CD4-positive, alpha-beta T cell treated with Interleukin-15 for 4 hours (primary cell): ENCODE measurements at places on chromosomes 12 and 14.

GRCh38 chr14:75165586-75166391, 10.6 kb downstream of the TMED10 start:
- no peak for DNase-seq

DNA sequence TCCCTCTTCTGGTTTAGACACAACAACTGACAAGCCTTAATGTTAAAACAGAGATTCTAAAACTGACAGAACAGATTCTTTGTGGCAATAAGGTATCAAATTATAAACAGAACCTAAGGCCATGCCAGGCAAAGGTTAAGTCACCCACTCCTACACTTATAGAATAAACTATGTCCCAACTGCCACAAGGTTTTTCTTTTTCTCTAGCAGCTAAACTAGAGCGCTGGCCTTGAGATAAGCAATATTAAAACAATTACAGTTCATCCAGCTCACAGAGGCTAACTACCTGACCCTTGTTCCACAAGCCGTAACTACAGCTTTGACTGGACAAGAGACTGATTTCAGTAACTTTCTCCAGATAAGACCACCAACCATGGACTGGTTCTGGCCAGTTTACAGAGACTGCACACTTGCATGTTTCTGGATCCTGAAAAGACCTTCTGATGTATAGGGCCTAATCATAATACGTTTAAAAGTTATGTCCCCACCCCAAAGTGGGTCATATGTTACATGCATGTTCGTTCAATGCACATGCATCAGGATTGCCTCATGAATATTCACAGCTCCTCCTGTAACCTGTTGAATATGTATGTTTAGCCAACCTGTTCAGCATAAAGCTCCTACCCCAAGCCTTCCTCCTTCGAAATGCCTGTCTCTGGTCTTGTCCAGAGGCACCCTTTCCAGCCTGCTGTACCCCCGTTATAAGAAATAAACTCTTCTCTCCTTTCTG, 61.9 kb upstream of the VASH1 start:
- no peak for DNase-seq

- DNase-seq: no peak
These were observed 11.0 kb upstream of the OAS2 start for GRCh38 chr12:112967306-112967705.

DNA sequence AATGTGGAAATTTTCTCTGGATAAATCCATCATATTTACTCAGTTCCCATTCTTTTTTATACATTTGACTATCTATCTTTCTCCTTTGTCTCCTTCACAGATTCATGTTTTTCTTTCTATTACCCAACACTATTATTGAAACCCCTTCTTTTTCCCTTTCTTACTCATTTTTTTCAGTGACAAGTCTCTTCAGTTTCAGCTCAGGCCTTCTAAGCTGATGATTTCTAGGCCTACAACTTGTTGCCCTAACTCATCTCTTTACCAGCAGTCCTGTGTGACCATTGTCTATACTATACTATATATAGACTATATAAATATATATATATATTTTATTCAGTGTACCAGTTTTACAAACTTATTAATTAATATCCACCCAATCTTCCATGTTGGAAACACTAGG, 31.8 kb downstream of the SLC16A7 start:
- DNase-seq: no peak

- no peak for DNase-seq
These were observed 894.9 kb downstream of the VRK1 start for GRCh38 chr14:97692084-97692483.

DNA sequence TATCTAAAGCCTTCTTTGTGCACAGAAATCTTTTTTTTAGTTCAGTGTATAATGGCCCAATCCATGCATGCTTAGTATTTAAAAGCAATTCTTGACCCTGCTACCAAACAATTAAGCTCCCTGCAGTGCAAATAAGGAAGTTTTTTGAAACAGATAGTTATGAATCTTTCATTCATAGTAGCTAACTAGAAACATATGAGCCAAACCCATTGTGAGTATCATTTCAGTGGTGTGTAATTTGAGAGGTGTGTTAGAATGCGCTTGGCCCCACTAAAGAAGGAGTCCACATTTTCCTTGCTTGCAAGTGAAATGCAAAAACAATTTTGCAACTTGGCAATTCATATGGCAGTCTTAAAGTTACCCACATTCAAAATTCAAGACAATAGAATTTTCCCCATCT, 14.4 kb downstream of the EPS8 start:
- no peak for DNase-seq
